Stimulated activated CD4-positive, alpha-beta T cell treated with anti-CD3 and anti-CD28 coated beads, TNF-alpha, amount 100 ng/mL, for 48 hours (primary cell): ENCODE measurements at places on chromosomes 4 and X.

GRCh38 chrX:33178690-33179089, 32.7 kb downstream of the DMD start:
- no peak for DNase-seq

- no peak for DNase-seq
These were observed 348.2 kb downstream of the SPRY1 start for GRCh38 chr4:123744664-123745290.

DNA sequence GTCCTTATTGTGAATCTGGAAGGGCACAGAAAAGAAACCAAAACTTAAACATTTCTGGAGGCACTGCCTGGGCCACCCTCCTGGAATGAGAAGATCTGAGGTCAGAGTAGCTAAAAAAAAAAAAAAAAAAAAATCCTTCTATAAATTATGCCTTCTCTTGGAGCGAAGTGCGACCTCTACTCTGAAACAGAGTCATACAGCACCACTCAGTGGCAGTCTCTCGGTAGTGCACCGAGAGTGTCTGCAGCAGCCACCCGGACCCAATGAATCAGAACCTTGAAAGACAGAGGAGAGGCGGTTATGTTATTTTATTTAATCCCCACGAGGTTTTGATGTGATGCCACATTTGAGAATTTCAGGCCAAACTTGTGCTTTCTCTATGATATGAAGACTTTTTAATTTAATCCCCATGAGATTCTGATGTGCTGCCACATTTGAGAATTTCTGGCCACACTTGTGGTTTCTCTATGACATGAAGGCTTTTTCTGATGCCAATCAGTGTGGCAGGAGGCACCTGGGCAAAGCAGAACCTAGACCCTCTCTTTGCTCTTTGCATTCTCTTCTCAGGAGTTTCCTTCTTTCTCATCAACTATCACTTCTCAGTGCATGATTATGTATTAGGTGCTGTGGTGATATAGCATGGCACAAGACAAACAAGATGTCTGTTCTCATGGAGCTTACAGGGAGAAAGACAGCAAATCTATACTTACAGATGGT, 5.6 kb upstream of the CT47C1 start:
- DNase-seq = peak; percentile 36

- no peak for DNase-seq
These were observed 4.6 kb downstream of the RAB33A start for GRCh38 chrX:130176354-130176776.

- DNase-seq = no peak
These were observed 34.7 kb upstream of the AREG start for GRCh38 chr4:74410272-74410671.

- peak; percentile 17 for DNase-seq
These were observed 140.3 kb upstream of the CXCL13 start for GRCh38 chr4:77465271-77465670.

GRCh38 chrX:96182366-96182765, 502.3 kb upstream of the DIAPH2 start:
- DNase-seq = no peak

DNA sequence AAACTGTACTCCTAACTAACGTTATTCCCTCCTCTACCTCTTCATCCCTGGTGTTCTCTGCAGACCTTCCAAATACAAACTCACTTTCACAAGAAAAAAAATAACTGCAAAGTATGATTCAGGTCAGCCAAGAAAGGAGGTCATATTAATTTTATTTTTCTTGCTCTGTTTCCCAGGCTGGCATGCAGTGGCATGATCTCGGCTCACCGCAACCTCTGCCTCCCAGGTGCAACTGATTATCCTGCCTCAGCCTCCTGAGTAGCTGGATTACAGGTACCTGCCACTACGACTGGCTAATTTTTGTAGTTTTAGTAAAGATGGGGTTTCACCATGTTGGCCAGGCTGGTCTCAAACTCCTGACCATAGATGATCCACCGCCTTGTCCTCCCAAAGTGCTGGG, 156.6 kb downstream of the CHIC2 start:
- no peak for DNase-seq

GRCh38 chr4:156109943-156110900, 156.6 kb upstream of the CTSO start:
- no peak for DNase-seq

- DNase-seq = no peak
These were observed 534.4 kb downstream of the MID1IP1 start for GRCh38 chrX:39335513-39336235.

DNA sequence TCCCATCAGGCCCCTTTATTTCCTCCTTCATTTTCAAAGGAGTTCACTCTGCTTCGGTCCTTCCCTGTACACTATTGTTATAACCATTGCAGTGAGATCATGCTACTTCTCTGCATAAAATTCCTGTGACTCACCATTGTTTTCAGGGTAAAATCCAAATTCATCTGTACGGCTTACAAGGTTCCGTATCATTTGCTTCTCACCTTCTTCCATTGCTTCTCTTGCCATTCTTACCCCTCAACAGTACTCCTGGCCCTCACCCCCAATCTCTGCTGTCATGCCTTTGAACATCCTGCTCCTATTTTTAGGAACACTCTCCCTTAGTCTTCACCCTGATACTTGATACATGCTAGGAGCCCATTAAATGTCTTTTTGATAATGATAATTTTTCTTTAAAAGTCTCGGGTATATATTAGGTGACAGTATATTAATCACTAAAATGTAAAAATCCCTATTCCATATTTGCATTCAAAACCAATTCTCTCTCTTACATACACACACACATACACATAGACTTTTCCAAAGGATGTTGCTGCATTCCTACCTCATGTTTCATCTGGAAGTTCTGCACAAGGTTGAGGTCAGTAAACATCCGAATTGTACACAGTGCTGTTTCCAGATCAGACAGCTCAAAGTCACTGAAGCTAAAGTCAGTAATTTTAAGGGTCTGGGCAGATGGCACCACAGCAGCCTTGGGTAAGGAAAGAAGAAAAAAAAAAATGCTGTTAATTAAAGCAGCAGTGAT, 103.4 kb downstream of the PDE5A start:
- no peak for DNase-seq

GRCh38 chr4:63349674-63350025, 1059.6 kb downstream of the TECRL start:
- DNase-seq = no peak

DNA sequence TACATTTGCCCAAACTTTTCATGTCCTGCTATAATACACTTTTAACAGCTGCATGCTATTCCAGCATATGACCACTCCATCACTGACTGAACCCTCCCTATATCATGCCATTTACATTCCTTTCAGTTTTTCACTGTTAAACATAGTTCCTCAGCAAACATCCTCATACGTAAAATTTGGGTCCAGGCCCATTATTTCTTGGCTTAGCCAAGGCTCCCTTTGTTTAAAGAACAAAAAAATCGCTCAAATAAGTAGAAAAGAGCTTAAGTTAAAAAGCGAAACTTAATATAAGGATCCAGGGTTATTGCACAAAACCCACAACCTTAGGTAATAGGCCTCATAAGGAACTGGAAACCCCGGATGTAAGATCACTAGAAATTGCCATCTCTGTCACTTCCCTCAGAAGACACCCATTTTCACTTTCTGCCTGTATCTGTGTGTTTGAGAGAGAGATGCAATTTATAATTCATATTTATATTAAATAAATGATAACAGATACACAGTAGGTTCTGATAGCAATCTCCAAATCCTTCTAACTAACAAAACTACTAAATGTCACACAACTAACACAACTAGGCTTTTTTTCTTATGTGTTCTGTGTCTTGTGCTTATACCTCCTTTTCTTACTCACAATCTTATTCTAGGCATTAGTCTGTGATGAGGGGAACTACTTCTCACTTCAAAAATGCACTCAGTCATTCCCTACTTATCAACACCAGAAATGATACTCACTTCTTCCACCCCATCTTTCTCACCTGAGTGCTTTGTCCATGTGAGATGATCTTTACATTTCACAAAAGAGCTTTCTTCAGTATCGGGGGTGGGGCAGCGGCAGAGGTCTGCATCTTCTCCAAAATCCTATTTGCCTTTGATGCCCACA, 59.9 kb upstream of the FAM241A start:
- no peak for DNase-seq

DNA sequence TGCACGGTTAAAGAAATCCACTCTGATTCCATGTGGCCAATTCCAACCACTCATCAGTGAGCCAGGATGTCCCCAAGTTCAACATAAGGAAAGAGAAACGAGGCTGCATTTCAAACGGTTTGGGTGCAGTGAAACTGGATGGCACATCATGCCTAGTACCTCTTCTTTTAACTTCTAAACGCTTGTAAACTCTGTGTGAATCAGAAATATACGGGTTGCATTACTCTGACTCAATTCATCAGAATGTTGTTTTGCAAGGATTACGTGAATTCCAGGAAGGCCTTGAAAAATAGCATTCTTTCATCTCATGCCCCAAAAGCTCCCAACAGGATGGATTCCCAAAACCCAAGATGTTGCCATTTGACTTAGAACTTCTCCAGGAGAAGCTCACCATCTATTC, 270.4 kb downstream of the LDB2 start:
- DNase-seq = no peak

- peak; percentile 35 for DNase-seq
These were observed 28.4 kb downstream of the ZNF185 start for GRCh38 chrX:152926279-152926678.

GRCh38 chr4:138916763-138917162, 98.8 kb upstream of the NOCT start:
- DNase-seq = no peak

- DNase-seq = no peak
These were observed 63.8 kb upstream of the MTM1 start for GRCh38 chrX:150504397-150505182.

DNA sequence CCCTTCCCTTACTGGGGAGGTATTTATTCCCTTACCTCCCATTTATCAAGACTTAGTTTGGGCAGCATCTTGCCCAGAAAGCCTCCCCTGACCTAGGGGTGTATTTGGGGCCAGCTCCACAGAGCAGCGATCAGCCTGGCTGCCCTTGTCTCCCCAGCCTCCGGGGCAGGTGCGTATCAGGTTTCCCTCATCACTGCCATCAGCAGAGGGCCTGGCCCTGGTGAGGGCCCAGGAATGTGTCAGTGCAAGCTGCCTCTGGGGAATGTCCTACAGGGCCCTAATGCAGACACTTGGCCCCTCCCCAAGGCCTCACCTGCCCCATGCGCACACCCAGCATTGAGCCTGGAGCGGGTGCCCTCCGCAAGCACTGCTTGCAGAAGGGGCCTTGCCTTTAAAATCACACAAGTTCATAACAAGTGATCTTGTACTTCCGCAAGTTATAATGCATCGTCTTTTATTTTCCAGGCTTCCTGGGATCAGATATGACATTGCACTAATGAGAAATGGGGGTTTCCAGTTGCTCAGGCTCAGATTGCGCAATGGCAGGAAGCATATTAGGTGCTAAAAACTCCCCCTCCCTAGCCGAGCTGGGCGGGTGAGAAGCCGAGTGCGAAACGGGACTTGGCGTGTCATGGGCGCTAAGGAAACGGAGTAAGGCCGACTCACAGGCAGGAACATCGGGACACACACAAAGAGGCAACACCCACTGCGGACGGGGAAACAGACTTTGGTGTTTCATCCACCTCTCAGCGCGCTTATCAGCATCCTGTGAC, 25.4 kb upstream of the AFAP1 start:
- DNase-seq = no peak

GRCh38 chr4:158316264-158316663, 106.0 kb downstream of the TMEM144 start:
- DNase-seq = no peak

GRCh38 chr4:53137468-53137867, 228.4 kb downstream of the SCFD2 start:
- DNase-seq = no peak

DNA sequence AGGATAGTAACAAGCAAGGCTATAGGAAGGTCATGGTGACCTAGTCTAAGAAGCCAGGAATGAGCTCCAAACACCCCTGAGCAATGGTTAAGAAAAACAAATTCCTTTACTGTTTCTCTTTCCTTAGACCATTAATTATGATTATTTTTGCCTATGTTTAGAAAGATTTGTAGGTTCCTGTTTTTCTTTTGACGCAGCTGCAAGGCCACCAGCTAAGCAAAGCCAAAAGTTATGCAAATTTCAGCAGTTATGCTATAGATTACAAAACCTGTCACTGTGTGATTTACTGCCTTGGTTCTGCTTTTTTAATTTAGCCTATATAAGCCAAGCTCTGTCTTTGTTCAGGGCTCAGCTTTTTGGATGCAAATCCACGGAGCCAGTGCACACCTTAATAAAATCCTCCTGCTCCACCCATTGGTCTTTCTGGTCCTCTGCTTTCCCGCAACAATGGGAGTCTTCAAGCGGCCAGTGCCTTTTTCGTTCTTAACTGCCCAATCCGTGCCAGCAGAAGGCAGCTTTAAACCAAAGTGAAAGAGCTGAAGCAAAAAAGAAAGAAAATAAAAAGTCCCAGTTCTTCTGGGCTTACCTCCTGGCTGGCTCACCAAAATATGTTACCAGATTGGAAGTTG, 1.4 kb upstream of the CEP135 start:
- DNase-seq = peak; percentile 4

GRCh38 chrX:136607236-136607635, 40.7 kb upstream of the CD40LG start:
- DNase-seq = no peak

DNA sequence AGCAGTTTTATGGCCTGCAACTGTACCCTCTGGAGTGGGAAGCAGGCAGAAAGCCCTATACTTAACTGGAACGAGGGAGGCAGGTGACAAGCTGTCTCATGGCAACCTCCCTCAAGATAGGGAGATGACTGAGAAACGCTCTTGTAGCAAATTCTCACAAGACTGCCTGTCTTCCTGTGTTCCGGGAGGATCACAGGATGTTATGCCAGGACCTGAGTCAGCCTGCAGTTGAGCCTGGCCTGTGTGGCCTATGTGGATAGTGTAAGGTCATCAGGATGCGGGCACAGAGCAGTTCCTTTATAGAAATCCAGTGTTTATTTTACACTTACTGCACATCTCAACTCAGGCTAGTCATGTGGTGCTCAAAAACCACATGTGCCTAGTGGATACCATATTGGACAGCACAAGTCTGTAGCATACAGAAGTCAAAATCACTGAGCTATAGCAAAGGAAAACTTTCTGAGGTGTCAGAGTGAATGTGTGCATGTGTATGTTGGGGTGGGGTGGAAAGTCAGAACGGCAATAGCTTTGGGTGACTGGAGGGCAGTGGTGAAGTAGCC, 25.2 kb downstream of the TAF7L start:
- DNase-seq = no peak

- DNase-seq = no peak
These were observed 209.7 kb downstream of the SPRY1 start for GRCh38 chr4:123606336-123606735.

DNA sequence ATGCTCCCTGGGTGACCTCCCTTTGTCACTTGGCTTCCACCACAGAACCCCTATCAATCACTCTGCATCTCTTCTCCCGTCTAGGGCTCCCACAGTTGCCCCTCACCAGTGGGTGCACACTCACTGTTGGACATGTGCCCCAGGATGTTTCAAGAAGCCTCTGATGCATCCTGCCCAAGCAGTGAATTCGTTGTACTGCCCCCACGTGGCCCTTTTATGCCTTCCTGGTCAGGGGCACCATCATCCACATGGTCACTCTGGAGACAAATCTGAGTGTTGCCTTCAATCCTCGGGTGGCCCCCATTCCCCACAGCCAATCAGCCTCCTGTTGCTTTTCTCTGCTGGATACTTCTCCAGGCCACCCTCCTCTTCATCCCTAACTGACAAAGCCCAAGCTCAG, 12.2 kb downstream of the ITIH6 start:
- DNase-seq = no peak
